Urothelium cell line (cell line): ENCODE measurements at places on chromosomes 3 and 15.
A peak's percentile ranks its signal among the peaks of the same experiment; 100 is the strongest.

GRCh38 chr3:135141160-135141559 is 346.1 kb downstream of the EPHB1 start:
- DNase-seq, result no peak

DNA sequence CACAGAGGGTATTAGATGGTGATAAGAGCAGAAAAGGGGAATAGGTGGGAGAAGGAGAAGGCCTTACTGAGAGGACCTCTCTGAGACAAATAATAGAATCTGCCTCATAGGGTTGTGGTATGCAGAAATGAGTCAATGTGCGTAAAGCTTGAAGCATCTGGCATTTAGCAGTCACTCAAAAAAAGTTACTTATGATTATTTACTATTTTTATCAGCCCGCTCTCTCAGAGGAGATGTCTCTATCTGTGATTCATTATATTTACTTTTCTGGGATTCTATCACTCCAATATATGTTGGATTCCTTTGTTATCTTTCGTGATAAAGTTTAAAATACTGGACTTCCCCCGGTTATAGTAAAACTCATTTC is 4.6 kb upstream of the TM4SF1 start:
- DNase-seq, result no peak

DNA sequence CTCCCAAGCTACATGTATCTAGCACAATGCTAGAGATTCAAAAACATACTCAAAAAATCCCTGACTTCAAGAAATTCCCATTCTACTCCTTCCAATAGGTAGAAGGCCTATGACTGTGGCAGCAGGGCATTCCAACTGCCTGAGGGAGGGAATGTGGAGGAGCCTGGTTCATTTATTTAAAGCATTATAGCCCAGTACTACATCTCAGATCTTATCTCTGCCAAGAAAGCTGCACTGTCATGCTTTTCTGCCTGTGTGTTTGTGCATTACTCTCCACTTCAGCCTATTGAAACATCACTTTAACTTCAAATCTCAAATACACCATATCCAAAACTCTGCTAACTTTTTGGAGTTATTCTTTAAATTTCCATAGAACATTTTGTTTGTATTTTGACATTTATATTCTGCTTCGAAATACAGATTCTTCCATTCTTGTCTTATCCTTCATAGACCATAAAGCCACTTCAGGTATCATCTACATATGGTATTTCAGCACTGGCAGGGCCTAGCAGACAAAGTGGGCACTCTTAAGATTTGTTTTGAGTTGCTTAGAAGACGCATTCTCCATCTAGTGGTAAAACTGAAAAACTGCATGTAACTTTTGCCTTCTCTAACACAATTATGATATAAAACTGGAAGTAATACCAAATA is 59.1 kb upstream of the NEDD4 start:
- peak; percentile 46 for DNase-seq

- peak; percentile 86 for DNase-seq
Measured at GRCh38 chr15:88649286-88649733, 10.5 kb downstream of the ISG20 start.

GRCh38 chr3:51712511-51712931 is 5.7 kb downstream of the GRM2 start:
- no peak for DNase-seq

DNA sequence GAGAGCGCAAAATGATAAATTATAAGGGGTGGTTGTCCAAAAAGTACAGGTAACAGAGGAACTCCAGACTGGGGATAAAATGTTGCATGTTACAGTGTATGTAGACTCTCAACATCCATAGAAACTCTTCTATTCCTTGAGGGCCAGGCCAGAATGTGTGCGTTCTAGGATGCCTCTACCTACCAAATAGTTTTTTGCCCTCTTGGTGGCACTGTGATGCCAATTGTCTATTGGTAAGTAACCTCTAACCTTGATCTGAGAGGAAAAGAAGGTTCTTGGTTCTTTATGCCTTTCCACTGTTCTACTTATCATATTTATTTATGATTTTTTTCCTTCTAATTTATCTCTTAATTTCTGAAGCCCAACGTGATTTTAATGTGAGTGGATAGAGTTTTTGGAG is 424.6 kb downstream of the GRM7 start:
- DNase-seq, result no peak

- DNase-seq, result no peak
Measured at GRCh38 chr3:10647376-10647775, 142.0 kb upstream of the ATP2B2 start.

- no peak for DNase-seq
Measured at GRCh38 chr3:48451270-48451669, 4.7 kb downstream of the ATRIP start.

- DNase-seq, result no peak
Measured at GRCh38 chr15:38555686-38556334, 8.8 kb downstream of the RASGRP1 start.

GRCh38 chr3:52529376-52530333 is 4.0 kb downstream of the NT5DC2 start:
- no peak for DNase-seq

- no peak for DNase-seq
Measured at GRCh38 chr3:102593812-102594602, 159.2 kb downstream of the ZPLD1 start.

GRCh38 chr15:82848241-82848993 is 39.0 kb downstream of the WHAMM start:
- no peak for DNase-seq

DNA sequence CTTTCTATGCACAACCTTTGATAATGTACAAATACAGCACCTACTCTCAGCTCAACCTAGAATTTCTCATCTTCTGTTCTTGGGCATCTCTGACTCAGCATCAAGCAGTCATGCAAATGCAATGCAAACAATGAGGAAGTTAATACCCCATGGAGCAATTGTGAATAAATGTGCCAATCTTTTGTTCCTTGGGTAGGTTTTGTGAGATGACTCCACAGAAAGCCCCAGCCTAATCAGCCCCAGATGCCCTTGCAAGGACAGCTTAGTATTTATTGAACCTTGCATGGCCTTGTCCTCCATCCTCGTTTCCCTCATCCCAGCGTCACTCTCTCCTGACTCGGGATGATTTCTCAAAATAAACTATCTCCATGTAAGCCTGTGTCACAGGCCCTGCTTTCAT is 494.7 kb upstream of the NECTIN3 start:
- peak; percentile 54 for DNase-seq

- DNase-seq, result peak; percentile 8
Measured at GRCh38 chr3:152176241-152176640, 92.5 kb upstream of the MBNL1 start.

- DNase-seq, result no peak
Measured at GRCh38 chr3:53581671-53582070, 87.3 kb downstream of the CACNA1D start.

DNA sequence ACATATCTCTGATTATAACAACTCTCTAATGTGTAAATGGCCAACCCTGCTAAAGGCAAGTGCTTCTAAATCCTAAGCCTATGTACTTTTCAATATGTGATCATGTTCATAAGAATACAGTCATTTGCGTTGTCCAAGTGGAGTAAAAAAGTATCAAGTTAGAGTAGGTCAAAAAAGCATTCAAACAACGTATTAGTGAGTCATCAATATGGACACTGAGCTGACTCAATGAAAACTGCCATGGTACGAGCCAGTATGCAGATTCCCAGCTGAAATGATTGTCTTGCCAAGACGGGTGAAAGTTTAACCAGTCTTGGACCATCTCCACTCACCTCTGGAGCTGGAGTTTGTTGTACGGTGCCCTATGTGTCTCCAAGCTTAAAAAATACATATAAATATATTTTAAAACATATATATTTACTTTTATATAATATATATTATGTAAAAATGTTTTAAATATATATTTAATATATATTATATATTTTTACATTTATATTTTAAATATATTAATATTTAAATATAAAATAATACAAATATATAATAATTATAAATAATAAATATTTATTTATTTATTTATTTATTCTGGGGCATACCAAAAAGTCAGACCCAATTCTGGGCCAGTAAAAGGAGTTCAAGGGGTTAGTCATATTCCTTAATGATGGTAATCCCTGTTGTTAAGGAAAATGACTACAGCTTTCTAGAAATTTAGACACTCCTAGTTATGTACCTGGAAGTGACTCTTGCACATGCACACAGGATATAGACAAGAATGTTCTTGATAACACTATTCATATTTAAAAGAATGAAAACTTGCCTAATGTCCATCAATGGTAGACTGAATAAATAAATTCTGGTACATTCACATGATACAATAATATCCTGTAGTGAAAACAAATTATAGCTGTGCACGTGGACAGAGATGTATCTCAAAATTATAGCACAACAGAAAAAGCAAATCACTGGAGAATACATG is 27.2 kb downstream of the PLSCR4 start:
- DNase-seq, result no peak

GRCh38 chr3:136249091-136249490 is 1.0 kb upstream of the PCCB start:
- DNase-seq, result no peak

GRCh38 chr15:35777061-35777460 is 231.1 kb upstream of the DPH6 start:
- no peak for DNase-seq
